ENCODE measurements at places on chromosomes 3 and 15. TPM values are rescaled to one million over a fixed set of nuclear protein-coding genes. Genes with fewer than 3 reads are reported as not detected.

GPR176 gene
- total RNA-seq, result 0.88 TPM

CEP70 gene
- total RNA-seq, result 23.8 TPM

GOLGA8J gene
- 0.10 TPM for total RNA-seq

TRIM71 gene
- total RNA-seq, result 0.25 TPM

C3orf70 gene
- 0.28 TPM for total RNA-seq

MYZAP gene
- 0.58 TPM for total RNA-seq

ARL6IP5 gene
- 31.6 TPM for total RNA-seq

ARHGAP11A gene
- total RNA-seq, result 1.8 TPM

CCDC54 gene
- total RNA-seq, result not detected

CD96 gene
- 0.40 TPM for total RNA-seq

TUSC7 gene
- not detected for total RNA-seq

Data from left lobe of liver (tissue), 2 donors.